Activated CD4-positive, alpha-beta T cell treated with anti-CD3 and anti-CD28 coated beads, Interleukin-2, amount 10 ng/mL, durations not matched to agents 24 days and 14 days (primary cell): ENCODE measurements at places on chromosomes 7 and 10. TPM values are rescaled to one million over a fixed set of nuclear protein-coding genes. Genes with fewer than 3 reads are reported as not detected.
A peak's percentile ranks its signal among the peaks of the same experiment; 100 is the strongest.

Gene ZC3HAV1L
- 36.5 and 38.5 TPM in 2 replicates for total RNA-seq

Gene CYP2W1
- total RNA-seq = not detected in 2 replicates

- H3K27me3 ChIP-seq = peaks cover 30% of the 10 kb centered on the region
- peaks cover 1% of the 10 kb centered on the region for H3K36me3 ChIP-seq
- no peak overlapping the region for H3K4me3 ChIP-seq
- no peak overlapping the region for H3K27ac ChIP-seq
- peak; percentile 43 for DNase-seq
- peaks cover 3% of the 10 kb centered on the region for H3K4me1 ChIP-seq
Observed at GRCh38 chr7:157457355-157458253, 120.8 kb downstream of the DNAJB6 start.

DNA sequence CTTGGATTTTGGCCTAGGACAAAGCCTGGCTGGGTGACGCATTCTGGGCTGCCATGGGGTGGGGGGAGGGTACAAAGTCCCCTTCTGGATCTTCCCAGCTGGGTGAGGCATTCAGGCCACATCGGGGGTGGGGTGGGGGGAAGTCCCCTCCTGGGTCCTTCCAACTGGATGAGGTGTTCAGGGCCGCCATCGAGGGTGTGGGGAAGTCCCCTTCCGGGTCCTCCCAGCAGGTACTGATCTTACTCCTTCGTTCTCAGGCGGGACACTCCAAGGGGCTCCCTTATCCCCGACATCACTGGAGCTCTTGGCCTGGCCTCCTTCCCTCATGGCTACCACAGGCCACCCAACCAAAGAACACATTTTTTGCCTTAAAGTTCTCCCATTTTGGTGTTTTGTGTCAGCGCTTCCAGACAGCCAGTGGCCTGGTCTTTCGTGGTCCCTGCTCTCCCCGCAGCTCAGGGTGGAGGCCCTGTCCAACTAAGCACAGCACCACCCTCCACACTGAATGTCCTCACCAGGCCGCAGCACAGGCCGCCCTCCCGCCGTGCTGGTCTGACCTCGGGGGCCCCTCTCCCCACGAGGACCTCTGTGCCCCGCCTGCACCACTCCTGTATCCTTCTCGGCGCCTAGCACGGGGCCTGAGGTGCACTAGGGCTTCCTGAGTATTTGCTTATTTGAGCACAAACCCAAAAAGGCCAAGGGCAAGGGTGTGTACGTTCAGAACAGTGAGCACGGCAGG lies 38.5 kb downstream of the EN2 start:
- no peak for DNase-seq
- H3K27ac ChIP-seq = no peak overlapping the region
- H3K36me3 ChIP-seq = no peaks in the 10 kb centered on the region

- no peaks in the 10 kb centered on the region for H3K27me3 ChIP-seq
- no peak overlapping the region for H3K27ac ChIP-seq
- H3K4me3 ChIP-seq = no peak overlapping the region
- no peak for DNase-seq
- H3K4me1 ChIP-seq = no peaks in the 10 kb centered on the region
Observed at GRCh38 chr7:85405016-85405902, 218.4 kb upstream of the SEMA3D start.

- H3K27me3 ChIP-seq = peaks cover 15% of the 10 kb centered on the region
- peak; percentile 78 for DNase-seq
- no peaks in the 10 kb centered on the region for H3K4me1 ChIP-seq
- H3K36me3 ChIP-seq = no peaks in the 10 kb centered on the region
- H3K4me3 ChIP-seq = no peak overlapping the region
Observed at GRCh38 chr7:156473476-156474240, 166.9 kb upstream of the RNF32 start.

DNA sequence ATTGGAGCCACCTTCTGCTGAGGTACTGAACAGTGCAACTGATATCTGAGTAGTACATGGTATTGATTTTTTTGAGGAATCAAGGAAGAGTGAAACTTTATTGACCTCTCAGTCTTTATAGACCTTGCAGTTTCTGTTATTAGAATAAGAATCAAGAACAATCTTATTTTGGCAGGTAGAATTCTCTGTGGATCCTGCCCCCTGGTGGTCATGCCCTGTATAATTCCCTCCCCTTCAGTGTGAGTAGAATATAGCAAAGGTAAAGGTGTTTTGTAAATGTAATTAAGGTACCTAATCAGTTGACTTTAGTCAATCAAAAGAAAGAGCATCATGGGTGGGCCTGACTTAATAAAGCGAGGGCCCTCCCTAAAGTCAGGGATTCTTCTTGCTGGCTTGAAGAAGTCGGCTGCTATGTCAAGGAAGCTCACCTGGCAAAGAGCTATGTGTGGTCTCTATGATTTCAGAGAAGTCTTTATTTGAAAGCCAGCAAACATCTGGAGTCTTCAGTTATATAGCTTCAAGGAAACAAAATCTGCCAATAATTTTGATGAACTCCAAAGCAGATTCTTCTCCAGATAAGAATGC lies 142.8 kb downstream of the LSM5 start:
- DNase-seq = peak; percentile 73
- no peak overlapping the region for H3K27ac ChIP-seq
- H3K36me3 ChIP-seq = no peaks in the 10 kb centered on the region
- H3K4me1 ChIP-seq = no peaks in the 10 kb centered on the region
- H3K4me3 ChIP-seq = no peak overlapping the region
- H3K27me3 ChIP-seq = no peaks in the 10 kb centered on the region

- no peaks in the 10 kb centered on the region for H3K4me1 ChIP-seq
- H3K36me3 ChIP-seq = no peaks in the 10 kb centered on the region
- peaks cover 21% of the 10 kb centered on the region for H3K27me3 ChIP-seq
- H3K4me3 ChIP-seq = no peak overlapping the region
Observed at GRCh38 chr7:55192723-55193122, 172.4 kb upstream of the LANCL2 start.

- H3K4me3 ChIP-seq = no peak overlapping the region
- H3K27me3 ChIP-seq = no peaks in the 10 kb centered on the region
Observed at GRCh38 chr7:16001477-16001876, 315.0 kb upstream of the MEOX2 start.

GRCh38 chr10:93471110-93471651 lies 11.0 kb downstream of the MYOF start:
- no peak overlapping the region for H3K27ac ChIP-seq
- H3K36me3 ChIP-seq = peaks cover 3% of the 10 kb centered on the region
- no peaks in the 10 kb centered on the region for H3K27me3 ChIP-seq
- no peak overlapping the region for H3K4me3 ChIP-seq
- H3K4me1 ChIP-seq = peaks cover 5% of the 10 kb centered on the region
